Thoracic aorta endothelial cell (primary cell): ENCODE measurements at places on chromosomes 12 and 14. TPM values are rescaled to one million over a fixed set of nuclear protein-coding genes. Genes with fewer than 3 reads are reported as not detected.

The KLRD1 gene
- 0.07 and 0.27 TPM in 2 replicates for total RNA-seq

The BDKRB2 gene
- under 0.01 TPM in 1 of 2 replicates, not detected in the other for total RNA-seq

The RFX4 gene
- total RNA-seq = not detected in 2 replicates

The LBHD2 gene
- not detected in 2 replicates for total RNA-seq

The STAT6 gene
- 70.3 and 79.0 TPM in 2 replicates for total RNA-seq

The TEAD4 gene
- 37.6 and 51.3 TPM in 2 replicates for total RNA-seq

The TMEM179 gene
- total RNA-seq = not detected in 2 replicates

The TXNDC16 gene
- total RNA-seq = 6.5 TPM in 2 replicates

The DTX1 gene
- total RNA-seq = not detected in 2 replicates

The LAG3 gene
- total RNA-seq = 0.13 and 0.14 TPM in 2 replicates

The PLEKHA5 gene
- total RNA-seq = 21.8 and 25.7 TPM in 2 replicates

The DLK1 gene
- total RNA-seq = not detected in 2 replicates

The AMN gene
- total RNA-seq = under 0.01 TPM in 1 of 2 replicates, not detected in the other

The KLHL33 gene
- not detected in 2 replicates for total RNA-seq

The ETFBKMT gene
- total RNA-seq = 2.4 and 2.7 TPM in 2 replicates

The SPTB gene
- total RNA-seq = under 0.01 and 0.13 TPM in 2 replicates

The G2E3 gene
- total RNA-seq = 39.5 and 48.5 TPM in 2 replicates

The OR10G2 gene
- not detected in 2 replicates for total RNA-seq

The SPX gene
- total RNA-seq = under 0.01 and 1.3 TPM in 2 replicates

The PPP1R1A gene
- total RNA-seq = not detected in 2 replicates

The B4GALNT1 gene
- 0.14 and 0.27 TPM in 2 replicates for total RNA-seq

The RILPL1 gene
- 11.6 and 13.6 TPM in 2 replicates for total RNA-seq

The NFATC4 gene
- total RNA-seq = 12.5 and 20.2 TPM in 2 replicates

The ADAMTS20 gene
- total RNA-seq = not detected in 2 replicates
